ENCODE measurements at places on chromosomes 16 and 17. TPM values are rescaled to one million over a fixed set of nuclear protein-coding genes. Genes with fewer than 3 reads are reported as not detected.

GRCh38 chr16:67001726-67002125 lies 13.3 kb downstream of the CES4A start:
- no peak for DNase-seq

GRCh38 chr17:81483862-81484194 lies 28.8 kb downstream of the ACTG1 start:
- no peak for DNase-seq

GRCh38 chr17:7889166-7889955 lies 772 bp downstream of the CHD3 start:
- peak; percentile 98 for DNase-seq

DNA sequence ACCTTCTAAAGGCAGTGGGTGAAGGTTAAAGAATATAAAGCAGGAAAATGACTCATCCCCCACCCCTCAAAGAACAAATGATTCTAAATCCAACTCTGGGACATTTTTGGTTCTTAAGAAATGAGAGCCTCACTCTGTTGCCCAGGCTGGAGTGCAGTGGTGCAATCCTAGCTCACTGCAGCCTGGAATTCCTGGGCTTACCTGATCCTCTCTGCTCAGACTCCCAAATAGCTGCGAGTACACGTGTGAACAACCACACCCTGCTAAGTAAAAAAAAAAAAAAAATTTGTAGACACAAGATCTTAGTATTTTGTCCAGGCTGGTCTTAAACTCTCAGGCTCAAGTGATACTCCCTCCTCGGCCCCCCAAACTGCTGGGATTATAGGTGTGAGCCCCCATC lies 298.8 kb upstream of the MAF start:
- DNase-seq: no peak

- DNase-seq: no peak
Observed at GRCh38 chr17:17808706-17809432, 27.9 kb downstream of the SREBF1 start.

DNA sequence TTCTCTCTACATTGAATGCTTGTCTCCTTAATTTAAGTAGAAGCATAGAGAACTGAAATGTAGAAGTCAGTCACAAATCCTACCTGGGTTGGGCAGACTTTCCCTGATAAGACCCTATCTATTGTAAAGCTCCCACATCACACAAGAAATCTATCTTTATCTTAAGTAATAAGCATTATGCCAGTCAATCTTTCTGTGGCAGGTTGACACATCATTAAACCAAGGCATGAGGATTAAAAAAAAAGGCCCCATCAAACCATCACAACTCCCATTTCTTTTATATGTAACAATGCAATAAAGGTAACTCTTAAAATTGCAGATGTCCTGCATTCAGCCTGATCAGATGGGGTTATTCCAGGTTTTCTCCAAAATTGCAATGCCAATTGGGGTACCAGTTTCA lies 311.8 kb downstream of the TOX3 start:
- DNase-seq: no peak

GRCh38 chr17:57243171-57243622 lies 13.1 kb upstream of the MSI2 start:
- DNase-seq: no peak

- no peak for DNase-seq
Observed at GRCh38 chr17:77066165-77066564, 74.6 kb upstream of the SEC14L1 start.

DNA sequence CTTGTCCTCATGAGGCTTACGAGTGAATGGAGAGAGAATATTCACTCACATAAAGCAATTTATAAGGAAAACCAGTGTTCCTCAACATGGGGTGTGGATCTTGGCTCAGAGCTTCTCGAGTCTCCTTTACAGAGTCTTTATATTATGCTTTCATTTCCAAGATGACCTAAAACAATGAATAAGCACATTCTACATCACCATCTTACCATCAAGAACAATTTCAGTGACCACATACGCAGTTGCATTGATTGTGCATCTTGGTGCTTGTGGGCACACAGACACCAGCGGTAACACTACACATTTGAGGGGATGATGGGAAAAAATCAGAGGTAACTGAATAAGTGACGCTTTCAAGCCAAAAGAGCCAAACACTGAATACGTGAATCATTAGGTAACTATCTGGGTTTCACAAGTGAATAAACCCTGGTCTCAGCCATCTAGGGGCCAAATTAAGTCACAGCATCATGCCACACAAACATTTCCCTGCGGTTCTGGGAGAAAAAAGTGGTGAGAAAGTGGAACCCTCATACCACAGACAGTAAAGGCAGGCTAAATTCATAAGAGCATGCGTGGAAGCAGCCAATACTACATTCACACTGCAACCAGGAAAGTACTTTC lies 9.4 kb downstream of the CWC25 start:
- DNase-seq: no peak

DNA sequence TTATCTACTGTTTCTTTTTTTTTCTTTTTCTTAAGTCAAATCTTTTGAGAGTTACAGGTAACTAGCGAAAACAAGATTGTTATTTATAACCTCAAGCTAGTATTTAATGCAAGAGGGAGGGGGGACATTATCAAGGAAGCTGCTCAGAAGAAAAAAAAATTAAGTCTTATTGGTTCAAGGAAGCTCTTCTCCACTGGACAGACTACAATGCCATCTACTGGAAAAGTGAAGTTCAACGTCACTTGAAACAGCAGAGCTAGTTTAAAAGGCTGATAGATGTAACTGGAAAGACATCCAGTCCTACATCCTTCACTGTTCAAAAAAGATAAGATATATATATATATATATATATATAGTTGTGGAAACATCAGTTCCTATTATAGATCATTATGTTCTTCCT lies 418.0 kb upstream of the PSMD7 start:
- DNase-seq: no peak

GRCh38 chr17:34423978-34424813 lies 61.2 kb upstream of the CCL1 start:
- DNase-seq: no peak

DNA sequence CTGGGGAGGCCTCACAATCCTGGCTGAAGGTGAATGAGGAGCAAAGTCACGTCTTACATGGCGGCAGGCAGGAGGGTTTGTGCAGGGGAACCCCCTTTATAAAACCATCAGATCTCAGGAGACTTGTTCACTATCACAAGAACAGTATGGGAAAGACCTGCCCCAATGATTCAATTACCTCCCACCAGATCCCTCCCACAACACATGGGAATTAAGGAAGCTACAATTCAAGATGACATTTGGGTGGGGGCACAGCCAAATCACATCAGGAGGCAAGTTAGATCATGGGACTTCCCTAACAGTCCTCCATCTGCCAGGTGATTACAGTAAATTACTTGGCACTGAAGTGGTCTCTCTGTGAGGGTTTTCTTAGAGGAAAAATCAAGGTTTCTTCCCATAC lies 5.3 kb downstream of the TMEM114 start:
- DNase-seq: no peak

DNA sequence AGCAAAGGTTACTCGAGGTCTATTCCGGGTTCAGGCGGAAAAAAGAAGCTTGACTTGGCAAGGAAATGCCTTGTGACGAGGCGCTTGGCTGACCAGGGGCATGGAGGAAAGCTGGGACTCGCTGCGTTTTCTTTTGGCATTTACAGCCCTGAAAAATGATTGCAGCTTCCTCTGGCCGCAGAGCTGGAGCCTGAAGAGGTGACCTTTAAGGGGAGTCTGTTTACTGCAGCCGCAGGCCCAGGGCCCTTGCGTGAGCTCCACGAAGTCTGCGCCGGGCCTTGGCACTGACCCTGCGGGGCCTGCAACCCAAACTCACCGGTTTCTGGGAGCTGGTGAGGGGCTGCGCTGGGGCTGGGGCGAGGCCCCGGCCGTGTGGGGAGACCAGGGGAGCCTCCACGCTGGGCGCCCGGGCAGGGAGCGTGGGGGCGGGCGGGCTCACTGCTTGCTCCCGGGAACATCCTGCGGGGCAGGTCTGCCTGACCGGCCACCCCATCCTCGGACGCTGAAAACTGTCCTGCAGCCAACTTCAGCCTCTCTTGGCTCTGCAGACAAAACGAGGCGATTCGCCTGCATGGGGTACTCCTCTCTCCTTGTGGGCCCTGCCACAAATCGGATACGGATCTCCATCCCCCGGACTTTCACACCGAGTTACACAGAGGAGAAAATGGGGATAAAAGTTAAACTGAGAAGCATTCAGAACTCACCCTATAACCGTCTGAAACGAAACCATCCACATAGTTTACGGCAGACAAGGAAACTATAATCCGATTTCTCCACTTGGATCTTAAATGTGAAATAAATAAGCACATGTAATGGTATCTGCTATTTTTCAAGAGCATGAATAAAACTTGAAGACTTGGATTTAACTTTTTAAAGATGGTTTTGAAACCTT lies 206.3 kb upstream of the FOXF1 start:
- DNase-seq: peak; percentile 89

GRCh38 chr16:61813339-61813738 lies 222.9 kb downstream of the CDH8 start:
- no peak for DNase-seq

DNA sequence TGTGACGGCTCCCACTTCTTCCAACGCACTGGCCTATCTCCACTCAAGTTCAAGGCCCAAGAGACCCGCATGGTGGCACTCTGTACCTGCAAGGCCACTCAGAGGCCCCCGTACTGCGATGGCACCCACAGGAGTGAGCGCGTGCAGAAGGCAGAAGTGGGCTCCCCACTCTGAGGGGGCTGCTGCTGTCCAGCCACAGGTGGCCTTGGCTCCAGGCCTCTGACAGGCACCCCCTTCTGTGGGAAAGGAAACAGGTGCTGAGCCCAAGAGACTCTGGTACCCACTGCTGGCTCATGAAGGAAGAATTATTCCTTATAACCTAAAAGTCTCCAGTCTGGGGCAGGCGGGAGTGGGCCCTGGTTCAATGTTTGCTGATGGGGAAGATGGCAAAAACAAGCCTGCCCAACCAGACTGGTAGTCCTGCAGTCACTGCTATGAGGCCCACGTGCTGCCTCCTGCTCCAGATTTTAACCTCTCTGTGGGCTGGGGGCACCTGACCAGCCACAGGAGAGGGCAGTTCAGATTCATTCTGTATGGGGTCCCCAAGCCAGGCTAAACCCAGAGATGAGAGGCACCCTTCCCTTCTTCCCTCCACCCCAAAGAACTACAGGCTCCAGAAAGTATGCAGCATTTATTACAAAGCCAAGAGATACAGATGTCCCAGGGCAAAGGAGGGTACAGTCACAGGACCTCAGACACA lies 3.3 kb downstream of the CISD3 start:
- DNase-seq: no peak

DNA sequence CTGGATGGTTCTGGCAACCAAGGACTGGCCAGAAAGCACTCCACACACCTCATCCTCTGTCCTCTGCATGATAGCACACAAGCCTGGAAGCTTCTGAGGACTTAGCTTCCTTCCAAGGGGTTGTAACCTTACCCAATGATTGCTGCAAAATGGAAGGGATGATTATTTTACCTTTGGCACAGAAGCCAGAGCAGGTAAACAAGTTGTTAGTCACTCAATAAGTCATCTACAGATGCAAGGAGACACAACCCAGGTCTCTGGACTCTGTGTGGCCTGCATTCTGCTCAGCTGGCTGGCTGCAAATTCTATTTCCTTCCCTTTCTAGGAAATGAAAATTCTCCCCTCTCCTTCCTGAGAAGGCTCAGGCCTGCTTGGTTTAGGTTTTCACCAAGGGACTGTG lies 26.7 kb upstream of the DYNLL2 start:
- no peak for DNase-seq

DNA sequence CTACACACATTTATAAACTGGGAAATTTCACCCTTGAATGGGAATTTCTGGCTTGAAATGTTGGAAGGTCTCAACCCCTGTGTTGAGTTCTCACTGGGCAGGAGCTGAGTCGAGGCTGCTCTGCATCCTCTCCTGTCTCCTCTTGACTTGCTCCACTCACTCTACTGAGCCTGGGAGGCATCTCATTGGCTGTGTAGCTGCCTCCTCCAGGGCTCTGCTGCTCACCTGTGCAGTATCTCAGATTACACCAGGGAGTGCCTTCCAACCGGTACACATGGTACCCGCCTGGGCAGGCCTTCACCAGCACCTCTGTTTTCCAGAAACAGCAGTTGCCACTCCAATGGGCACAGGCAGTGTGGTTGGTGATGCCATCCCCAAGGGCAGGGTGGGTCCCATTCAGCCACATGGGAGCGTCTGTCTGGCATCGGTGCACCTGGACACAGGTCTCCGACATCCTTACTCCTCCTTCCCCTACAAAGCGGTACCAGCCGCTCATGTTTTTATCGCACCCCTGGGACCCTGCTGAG lies 3.7 kb downstream of the GP2 start:
- DNase-seq: no peak

DNA sequence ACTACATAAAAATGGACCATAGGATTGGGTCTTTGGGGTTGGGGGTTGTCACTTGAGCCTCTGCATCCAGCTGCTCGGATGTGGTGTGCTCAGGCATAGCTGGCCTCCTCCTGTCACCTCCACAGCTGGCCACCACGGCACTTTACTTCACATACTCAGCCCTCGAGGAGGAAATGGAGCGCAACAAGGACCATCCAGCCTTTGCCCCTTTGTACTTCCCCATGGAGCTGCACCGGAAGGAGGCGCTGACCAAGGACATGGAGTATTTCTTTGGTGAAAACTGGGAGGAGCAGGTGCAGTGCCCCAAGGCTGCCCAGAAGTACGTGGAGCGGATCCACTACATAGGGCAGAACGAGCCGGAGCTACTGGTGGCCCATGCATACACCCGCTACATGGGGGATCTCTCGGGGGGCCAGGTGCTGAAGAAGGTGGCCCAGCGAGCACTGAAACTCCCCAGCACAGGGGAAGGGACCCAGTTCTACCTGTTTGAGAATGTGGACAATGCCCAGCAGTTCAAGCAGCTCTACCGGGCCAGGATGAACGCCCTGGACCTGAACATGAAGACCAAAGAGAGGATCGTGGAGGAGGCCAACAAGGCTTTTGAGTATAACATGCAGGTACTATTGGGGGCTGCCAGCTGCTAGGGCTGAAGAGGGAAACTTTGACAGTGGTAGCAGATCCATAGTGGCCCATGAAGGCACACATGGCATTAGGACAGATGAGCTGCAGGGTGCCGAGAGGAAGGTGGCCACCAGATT lies 30.8 kb downstream of the CDIP1 start:
- no peak for DNase-seq

GRCh38 chr16:29756654-29757053 lies 10.9 kb upstream of the C16orf54 start:
- DNase-seq: no peak

DNA sequence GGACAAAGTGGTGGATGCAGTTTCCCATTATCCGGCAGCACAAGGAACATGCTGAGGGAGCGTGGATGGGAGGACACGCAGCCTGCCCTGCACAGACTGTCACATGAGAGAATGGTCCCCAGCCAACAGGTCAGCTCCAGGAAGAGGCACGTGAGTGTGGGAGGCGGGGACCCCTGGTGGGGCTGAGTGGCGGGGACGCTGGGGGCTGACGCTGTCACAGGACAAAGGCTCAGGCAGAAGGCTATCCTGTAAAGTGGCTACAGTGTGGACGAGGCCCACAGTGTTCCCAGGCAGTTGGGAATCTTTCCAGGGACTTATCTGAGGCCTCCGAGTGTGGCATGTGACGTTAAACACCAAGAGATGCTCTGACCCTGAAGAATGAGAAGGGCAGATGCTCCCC lies 30.4 kb downstream of the MBTPS1 start:
- DNase-seq: no peak

GRCh38 chr16:51143196-51143977 lies 7.7 kb downstream of the SALL1 start:
- DNase-seq: no peak

KRT20 gene
- total RNA-seq: 1.2 TPM

TP53TG3B gene
- total RNA-seq: not detected

CSH2 gene
- not detected for total RNA-seq

PRR29 gene
- 0.90 TPM for total RNA-seq

IL34 gene
- total RNA-seq: 2.4 TPM

DPEP3 gene
- total RNA-seq: 0.16 TPM

KRTAP2-3 gene
- total RNA-seq: not detected

Data from mesenteric fat pad (tissue), 1 donor.